ENCODE measurements at places on chromosomes 6 and 20. TPM values are rescaled to one million over a fixed set of nuclear protein-coding genes. Genes with fewer than 3 reads are reported as not detected.

DNA sequence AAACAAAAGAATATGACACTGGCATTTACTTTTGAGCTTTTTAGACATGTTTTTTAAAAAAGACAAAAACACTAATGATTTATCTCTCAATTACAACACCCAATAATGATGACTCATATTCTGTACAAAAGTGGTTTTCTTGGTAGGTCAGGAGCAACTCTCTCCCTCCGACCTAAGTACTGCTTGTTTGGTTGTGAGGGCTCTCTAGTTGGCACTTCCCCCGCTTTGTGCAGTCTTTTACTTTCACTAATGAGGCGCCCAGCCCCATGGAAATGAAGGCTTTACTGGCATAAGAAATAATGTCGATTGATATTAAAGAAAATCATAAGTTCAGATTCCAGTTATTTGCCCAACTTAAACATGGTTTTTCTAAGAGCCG, 1.3 kb downstream of the KPNA5 start:
- DNase-seq, result no peak

Gene SLC17A4
- polyA plus RNA-seq, result not detected

Gene LCA5
- 1.4 TPM for polyA plus RNA-seq

GRCh38 chr6:29999416-29999815, 57.1 kb downstream of the HLA-A start:
- DNase-seq, result no peak

DNA sequence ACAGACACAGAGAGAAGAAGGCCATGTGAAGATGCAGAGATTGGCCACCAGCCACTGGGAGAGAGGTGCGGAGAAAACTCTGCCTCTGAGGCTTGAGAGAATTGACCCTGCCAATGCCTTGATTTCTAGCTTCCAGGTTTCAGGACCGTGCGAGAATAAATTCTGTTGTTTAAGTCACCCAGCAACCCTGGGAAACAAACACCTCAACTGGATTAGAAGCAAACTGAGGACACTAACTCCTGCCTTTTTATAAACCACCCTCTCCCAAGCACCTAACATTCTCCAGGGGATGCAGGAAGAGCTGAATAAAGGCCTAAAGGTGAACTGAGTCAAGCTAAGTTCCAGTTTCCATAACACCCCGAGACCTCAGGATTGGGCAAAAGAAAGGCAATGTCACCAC, 136.1 kb downstream of the ANKRD60 start:
- DNase-seq, result no peak

Gene TP53TG5
- 1.5 TPM for polyA plus RNA-seq

Gene NFATC2
- 0.76 TPM for polyA plus RNA-seq

Gene BANF2
- not detected for polyA plus RNA-seq

Gene SMPDL3A
- polyA plus RNA-seq, result 8.1 TPM

DNA sequence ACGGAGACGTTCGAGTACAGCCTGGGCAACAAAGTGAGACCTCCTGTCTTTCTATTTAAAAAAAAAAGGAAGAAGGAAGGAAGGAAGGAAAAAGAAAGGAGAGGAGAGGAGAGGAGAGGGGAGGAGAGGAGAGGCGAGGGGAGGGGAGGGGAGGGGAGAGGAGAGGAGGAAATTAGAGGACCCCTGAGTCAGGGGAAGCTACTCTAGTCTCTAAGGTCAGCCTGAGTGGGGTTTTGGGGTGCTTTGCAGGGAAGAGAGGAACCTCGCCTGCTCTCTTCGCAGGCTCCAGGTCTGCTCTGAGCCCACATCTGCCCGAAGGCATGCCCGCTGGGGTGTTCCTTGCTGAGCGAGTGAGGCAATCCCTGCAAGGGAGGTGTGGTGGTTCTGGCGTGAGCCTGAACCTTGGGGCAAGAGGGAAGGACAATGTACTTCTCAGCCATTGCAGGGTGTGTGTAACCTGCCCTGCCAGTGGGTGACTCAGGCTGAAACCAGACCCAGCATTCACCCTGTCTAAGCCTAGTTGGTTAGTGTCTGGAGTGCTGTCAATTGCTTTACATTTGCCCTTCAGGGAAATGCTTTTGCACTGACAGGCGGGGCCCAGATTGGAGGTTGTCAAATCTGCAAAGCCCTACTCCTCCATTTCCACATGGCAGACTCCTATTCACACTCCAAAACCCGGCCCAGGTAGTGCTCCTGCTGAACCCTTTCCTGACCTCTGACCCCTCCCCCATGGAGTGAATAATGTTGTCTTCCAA, 15.3 kb upstream of the MMP9 start:
- DNase-seq, result no peak

- no peak for DNase-seq
Observed at GRCh38 chr6:161890133-161890831, 616.4 kb upstream of the AGPAT4 start.

Gene HDGFL1
- polyA plus RNA-seq, result not detected

- DNase-seq, result peak; percentile 69
Observed at GRCh38 chr6:5205877-5206850, 54.6 kb downstream of the LYRM4 start.

Gene SLC22A1
- 0.23 TPM for polyA plus RNA-seq

Gene TRIM31
- not detected for polyA plus RNA-seq

Gene RPS6KA2
- 23.0 TPM for polyA plus RNA-seq

DNA sequence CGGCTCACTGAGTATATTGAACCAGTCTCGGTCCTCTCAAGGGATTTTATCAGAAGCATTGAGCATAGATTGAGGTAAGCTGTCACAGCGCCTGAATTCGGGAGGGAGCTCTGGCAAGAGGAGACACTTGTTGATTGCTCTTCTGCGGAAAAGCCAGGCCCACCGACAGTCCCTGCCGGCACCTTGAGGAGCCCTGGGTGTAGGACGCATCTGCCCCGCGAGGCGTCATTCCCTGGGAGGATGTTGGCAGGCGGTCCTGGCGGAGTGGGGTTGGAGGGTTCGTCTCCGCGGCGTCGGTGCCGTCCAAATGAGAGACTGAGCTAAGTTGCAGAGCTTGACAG, 843 bp downstream of the FBXO9 start:
- DNase-seq, result peak; percentile 58

Gene MDC1
- polyA plus RNA-seq, result 8.6 TPM

Gene C6orf132
- 0.30 TPM for polyA plus RNA-seq

DNA sequence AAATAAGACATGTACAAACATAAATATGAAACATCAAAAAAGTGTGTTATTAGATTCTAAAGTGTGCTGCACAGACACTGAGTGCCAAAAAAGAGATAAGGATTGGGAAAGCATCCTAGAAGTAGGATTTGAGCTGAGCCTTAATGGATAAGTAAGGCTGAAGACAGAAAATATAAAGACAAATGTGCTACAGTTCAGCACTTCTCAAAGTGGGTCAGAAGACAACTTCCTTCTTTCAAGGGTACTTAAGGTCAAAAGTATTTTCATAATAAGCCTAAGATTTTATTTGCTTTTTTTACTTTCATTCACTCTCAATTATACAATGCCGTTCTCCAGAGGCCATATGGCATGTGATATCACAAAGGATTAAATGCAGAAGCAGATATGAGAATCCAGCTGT, 16.8 kb downstream of the USP45 start:
- no peak for DNase-seq

DNA sequence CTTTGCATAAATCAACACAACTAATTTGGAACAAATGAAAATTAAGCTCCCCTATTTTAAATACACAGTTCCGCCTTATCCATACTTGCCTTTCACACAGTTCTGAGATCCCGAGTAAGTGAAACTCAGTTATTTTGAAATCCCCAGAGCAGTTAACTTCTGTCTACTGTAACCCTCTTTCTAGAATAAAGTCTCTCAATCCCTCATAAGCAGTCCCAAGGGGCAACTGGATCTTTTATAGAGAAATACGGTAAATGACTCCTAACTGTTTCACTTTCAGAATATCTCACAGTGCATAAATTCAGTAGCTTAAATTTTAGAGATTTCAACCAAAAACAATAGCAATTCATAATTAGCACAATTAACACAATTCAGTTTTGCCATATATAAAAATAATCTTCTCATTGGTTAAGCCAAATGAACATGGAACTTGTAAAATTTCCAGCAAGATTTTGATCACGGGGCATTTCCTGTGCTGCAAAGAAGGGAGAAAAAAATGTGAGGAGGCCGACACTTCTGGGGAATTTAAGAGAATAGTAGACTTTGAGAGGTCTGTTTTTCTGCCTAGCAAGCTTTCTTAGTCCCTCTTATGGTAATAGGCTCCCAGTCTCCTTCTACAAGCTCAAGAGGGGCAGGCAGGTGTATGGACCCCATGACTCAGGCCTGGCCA, 78.3 kb downstream of the KIF6 start:
- no peak for DNase-seq

DNA sequence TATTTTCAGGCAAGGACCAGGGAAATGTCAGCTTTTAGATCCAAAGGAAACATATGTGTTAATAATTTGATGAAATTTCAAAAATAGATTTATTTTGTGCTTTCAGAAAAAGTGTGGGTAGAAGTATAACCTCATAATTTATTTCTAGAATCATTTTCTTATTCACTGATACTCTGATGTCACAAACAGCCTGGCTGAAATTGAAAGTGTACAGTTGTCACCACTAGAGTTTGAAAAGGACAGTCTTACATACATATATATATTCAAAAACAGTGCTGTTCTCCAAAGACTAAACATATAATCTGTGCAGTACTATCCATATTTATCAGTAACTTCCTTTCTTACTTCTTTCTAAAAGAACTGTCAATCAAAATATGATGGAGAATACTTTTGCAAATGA, 254.4 kb upstream of the KCNQ5 start:
- no peak for DNase-seq

DNA sequence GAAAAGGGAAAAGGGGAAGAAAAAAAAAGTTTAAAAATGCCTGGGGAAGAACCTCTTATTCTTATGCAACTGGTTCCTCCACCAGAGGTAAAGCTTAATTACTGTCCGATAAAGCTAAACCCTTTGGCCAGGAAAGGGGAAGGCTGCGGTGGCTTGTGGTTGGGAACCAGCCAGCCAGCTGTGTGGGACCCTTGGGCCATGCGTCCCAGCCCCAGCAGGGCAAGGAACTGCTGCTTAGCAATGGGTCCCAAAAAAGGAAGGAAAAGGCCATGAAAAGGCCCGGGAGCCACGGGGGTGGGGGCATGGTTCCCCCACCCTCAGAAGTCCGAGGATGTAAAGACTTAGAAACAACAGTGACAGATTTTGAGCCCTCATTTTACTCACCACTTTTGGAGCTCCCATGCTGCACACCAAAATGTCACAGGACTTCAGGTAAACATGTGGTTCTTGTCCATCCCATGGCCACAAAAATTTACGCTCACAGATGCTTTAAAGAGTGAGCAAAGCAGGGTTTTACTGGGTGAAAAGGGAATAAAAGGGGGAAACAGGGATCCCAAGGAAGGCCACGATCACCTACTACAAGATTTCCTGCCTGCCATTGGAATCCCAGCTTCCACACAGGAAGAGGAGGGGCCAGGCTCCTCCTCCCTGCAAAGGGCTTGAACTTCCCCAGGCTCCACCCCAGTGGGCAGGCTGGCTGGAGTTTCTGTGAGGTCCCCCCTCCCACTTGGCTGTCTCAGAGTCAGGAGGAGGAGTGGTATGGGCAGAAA, 1234.7 kb upstream of the GJE1 start:
- no peak for DNase-seq

DNA sequence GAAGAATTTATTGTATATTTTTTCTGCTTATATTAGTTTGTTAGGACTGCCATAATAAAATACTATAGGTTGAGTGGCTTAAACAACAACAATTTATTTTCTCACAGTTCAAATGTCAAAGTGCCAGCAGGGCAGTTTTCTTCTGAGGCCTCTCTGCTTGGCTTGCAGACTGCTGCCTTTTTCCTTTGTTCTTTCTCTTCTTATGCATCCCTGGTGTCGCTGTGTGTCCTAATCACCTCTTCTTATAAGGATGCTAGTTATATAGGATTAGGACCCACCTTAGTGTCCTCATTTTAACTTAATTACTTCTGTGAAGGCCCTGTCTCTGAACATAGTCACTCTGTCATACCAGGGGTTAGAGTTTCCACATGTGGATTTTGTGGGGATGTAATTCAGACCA, 354.4 kb downstream of the NKAIN2 start:
- DNase-seq, result no peak

- no peak for DNase-seq
Observed at GRCh38 chr6:31476515-31477139, 21.3 kb upstream of the MICB start.

GRCh38 chr20:48187851-48188250, 402.6 kb upstream of the SULF2 start:
- DNase-seq, result no peak

Gene PACRG
- 9.0 TPM for polyA plus RNA-seq

Measured in heart left ventricle (tissue), 16 donors.